Stimulated activated CD4-positive, alpha-beta T cell treated with anti-CD3 and anti-CD28 coated beads, Interleukin-4, amount 100 ng/mL, for 48 hours (primary cell): ENCODE measurements at places on chromosomes 7 and 10.
A peak's percentile ranks its signal among the peaks of the same experiment; 100 is the strongest.

DNA sequence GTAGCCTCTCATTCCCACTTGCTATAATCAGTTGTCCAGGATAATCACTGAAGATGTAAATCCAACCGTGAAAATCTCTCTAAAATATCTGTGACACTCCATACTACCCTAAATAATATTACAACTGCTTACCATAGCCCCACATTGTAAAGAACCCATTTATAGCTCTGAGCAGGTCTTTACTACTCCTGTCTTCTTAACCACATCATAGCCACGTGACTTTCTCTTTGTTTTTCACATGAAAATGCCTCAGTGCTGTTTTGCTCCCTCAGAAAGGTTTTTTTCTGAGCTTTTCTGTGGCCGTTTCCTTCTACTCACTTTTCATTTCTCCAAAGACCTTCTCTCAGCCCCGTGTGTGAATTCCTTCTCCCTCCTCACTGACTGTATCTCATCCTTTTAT, 662.2 kb upstream of the ADARB2 start:
- no peak for DNase-seq

DNA sequence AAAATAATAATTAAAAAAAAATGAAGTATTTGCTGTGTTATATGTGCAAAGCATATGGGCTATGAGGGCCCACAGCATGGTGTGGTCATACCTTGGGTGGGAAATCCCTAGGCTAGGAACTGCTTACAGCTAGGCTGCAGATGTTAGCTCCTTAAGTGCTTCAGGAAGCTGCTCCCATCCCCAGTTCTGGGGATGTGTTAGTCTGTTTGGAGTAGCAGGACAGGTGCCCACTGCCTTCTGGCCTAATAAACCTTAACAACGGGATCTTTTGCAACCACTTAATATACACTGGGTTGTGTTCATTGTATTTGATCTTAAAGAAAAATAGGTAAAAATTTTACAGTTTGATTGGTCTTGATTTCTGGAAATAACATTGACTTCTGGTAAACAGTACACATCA, 46.3 kb downstream of the HK1 start:
- DNase-seq, result no peak

GRCh38 chr7:21640105-21640504, 97.3 kb downstream of the DNAH11 start:
- no peak for DNase-seq

DNA sequence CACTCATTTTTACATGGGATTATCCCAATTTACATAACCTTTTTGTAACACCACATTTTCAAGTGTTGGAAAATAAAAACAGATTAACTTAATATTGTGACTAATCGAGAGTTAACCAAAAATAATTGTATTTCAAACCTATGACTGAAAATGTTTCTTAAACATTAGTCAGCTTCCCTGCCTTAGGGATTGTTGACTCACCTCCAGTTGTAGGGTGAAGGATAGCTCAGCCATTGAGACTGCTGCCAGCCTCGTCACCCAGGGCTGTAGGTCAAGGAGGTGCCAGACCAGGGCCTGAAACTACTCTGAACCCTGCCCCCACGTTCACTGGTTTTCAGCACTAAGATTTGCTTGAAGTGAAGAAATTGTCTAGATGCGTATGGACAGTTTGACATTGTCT, 351.2 kb downstream of the GFRA1 start:
- no peak for DNase-seq

DNA sequence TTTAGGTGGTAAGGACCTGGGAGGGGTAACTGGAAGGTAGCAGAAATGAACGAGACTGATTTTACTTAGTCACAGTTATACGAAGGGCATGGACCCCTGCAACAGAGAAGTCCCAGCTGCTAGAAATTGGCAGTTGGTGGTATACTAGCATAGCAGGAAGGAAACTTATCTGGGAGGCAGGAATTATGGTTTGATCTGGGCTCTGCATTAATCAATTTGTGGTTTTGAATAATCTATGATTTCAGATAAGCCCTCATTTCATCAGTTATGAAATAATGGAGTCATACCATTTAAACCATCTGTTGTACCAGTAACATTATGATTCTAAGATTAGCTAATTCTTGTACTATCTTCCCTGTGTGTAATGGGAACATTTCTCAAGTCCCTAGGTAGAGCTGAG, 54.0 kb upstream of the TMEM229A start:
- DNase-seq, result no peak

DNA sequence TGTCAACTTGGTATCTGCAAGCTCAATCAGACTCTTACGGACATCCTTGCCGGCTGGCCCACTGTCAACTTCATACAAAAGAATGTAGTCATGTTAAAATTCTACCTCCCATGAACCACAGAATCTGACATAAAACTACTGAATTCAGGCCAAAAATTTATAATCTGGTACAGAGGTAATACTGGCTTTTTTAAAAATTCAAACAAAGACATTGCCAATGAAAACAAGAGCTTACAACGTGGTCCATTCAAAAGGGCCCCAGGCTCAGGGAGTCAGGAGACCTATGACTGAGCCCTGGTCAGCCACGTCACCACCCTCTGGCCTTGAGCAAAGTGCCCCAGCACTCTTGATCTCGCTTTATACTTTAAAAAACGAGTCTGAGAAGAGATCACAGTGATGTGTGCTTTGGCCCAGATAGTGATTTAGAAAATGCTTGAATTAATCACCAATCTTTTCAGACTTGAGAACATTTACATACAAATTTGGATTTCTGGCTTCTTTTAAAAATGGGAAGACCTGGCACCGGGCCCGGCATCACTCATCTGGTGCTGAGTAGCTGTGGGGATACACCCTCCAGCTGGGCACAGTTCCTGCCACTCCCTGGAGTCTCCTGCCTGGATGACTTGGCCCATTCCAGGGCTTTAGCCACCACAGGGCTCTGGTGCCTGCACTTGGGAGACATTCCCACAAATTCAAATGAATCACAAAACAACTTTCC, 94.1 kb downstream of the PIP4K2A start:
- DNase-seq, result no peak

GRCh38 chr10:52346394-52347326, 32.6 kb downstream of the DKK1 start:
- DNase-seq, result no peak

GRCh38 chr10:42707234-42707633, 68.9 kb upstream of the ZNF33B start:
- no peak for DNase-seq

- no peak for DNase-seq
These were observed 2.9 kb downstream of the C1QL3 start for GRCh38 chr10:16518822-16519221.

GRCh38 chr10:30848396-30849032, 183.2 kb downstream of the ZNF438 start:
- DNase-seq, result no peak

DNA sequence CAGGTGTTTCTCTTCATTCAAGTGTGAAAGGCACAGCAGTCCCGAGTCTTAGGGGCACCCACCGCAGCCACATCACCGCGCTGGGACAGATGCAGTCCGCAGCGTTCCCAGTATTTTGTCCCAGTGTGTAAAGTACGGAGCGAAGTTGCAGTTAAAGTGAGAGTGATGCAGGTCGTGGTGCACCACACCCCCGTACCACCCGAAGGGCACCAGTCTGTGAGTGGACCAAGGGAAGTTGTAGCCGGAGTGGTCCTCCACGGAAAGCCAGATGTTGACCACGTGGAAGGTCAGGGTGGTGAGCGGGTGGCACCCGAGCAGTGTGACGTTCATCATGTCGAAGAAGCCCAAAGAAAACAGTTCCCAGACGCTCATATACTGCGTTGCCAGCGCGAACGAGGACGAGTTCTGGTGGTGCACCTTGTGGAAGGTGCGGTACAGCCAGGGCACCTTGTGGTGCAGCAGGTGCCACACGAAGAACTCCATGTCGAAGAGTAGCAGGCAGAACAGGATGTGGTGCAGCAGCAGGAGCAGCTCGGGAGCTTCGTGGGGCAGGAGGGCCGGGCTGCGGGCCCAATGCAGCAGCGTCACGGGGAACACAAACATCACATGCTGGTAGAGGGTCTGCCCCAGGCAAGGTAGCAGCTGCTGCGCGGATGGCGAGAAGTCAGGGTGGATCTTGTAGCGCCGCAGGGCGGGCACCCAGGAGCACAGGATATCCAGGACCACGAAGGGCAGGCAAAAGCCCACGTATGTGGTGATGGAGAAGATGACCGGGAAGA, 526 bp downstream of the CH25H start:
- no peak for DNase-seq

- no peak for DNase-seq
These were observed 54.9 kb upstream of the ZMIZ2 start for GRCh38 chr7:44693641-44694313.

DNA sequence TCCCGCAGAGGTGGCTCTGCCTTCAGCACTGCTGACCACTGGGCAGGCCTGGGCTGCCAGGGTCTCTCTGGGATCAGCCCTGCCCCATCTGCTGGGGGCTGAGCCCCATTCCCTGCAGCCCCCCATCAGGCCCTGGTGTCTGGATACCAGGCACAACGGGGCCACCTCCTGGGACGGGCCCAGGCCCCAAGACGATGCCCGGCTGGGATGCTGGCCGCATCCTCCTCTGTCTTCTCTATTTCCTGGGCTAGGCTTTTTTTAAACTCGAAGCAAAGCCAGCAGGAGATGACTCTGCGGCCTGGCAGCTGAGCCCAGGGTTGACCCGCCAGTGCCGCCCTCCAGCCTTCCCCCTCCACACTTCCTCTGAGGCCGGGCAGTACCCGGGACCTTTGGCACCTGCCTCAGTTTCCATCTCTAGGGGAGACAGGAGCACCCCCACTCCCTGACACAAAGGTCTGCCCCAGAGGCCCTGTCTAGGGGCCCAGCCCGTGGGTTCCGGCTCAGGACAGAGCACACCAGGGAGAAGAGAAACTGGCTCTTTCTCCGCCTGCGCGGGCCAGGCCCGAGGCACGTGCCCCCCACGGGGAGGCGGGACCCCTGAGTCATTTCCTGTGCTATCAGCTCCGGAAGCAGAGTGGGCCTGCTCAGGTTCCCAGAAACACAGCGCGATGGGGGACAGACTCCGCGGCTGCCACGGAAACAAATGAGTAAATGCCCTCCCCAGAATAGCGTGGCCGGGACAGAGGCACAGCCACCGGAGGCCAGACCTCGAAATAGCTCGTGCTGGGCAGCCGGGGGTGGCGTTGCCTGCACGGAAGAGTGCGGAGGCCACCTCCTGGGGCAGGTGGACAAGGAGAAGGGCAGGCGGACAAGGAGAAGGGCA, 84.6 kb upstream of the PDGFA start:
- DNase-seq, result peak; percentile 85

DNA sequence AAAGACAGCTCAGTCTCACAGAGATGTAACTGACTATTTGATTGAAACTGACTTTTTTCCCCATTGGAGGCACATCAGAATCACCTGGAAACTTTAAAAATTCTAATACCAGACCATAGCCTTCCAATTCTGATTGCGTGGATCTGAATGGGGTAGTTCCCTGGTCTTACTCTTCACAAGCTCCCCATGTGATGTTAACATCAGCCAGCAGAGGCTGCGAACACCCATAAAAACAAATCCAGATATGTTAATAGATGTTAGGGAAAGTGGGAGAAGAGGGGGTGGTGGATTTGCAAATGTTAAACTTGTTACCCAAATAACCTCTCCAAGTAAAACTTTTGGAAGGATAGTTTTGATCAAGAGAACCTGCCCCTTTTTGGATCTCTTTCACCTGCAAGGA, 1133.4 kb downstream of the CNTNAP2 start:
- no peak for DNase-seq

- DNase-seq, result no peak
These were observed 457.6 kb upstream of the KLF6 start for GRCh38 chr10:4242561-4243035.

GRCh38 chr10:103724771-103725170, 130.6 kb downstream of the SH3PXD2A start:
- no peak for DNase-seq

- DNase-seq, result no peak
These were observed 52.1 kb downstream of the MPP7 start for GRCh38 chr10:28250782-28251181.

DNA sequence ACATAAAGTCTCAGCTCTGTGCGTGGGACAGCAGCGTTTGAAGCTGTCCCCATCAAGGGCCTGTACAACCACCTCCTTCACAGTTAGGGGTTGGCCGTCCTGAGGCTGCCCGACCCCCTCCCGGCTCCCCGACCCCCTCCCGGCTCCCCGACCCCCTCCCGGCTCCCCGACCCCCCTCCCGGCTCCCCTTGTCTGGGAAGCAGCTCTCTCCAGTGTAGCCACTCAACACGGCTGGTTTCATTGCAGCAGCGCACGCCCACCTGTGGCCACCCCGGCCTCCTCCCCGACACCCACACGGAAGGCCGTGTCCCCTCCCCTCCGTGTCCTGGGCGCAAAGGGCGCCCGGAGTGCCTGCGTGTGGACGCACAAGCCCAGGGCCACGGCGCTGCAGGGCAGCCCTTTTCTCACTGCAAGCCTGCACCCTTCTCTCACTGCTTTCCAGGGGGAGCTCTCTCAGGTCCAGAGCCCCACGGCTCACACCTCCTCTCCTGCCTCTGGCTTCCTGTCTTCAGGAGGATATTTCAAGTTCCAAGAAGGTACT, 20.9 kb upstream of the FAM20C start:
- DNase-seq, result no peak

DNA sequence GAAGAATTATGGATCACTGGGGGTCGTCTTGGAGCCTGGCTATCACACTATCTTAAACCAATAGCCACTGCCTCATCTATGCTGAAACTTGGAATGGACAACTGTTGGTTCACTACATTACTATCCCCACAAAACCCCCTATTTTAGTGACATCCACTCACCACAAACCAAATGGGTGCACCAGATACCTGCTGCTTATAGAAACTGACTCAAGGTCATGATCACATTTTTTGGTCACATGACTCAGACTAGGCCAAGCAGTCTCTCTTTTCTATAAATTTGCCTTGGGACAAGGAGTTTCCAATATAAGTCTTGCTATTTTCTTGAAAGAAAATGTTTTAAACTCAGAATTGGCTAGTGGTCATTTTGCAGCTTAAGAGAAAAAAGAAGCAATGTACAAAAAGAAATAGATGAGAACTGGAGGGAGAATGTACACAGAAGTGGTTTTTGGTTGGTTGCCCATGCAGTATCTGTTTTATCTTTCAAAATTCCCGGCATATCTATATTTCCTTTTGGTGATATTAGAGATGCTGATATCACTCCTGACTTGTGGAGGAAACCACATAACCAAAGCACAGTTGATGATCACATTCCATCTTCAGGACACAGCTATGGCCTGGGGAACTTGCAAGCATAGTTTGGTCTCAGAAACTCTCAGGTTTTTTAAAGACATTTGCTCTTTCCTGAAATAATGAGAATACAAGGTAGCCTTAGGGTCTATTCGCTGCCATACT, 85.2 kb upstream of the CACNA2D1 start:
- no peak for DNase-seq
